ENCODE measurements at places on chromosomes 6 and 20. TPM values are rescaled to one million over a fixed set of nuclear protein-coding genes. Genes with fewer than 3 reads are reported as not detected.

GJE1 gene
- not detected for total RNA-seq

- peak; percentile 3 for DNase-seq
These were observed 130.5 kb upstream of the MAN1A1 start for GRCh38 chr6:119479860-119480655.

SMLR1 gene
- not detected for total RNA-seq

DLK2 gene
- total RNA-seq, result 0.37 TPM

DNA sequence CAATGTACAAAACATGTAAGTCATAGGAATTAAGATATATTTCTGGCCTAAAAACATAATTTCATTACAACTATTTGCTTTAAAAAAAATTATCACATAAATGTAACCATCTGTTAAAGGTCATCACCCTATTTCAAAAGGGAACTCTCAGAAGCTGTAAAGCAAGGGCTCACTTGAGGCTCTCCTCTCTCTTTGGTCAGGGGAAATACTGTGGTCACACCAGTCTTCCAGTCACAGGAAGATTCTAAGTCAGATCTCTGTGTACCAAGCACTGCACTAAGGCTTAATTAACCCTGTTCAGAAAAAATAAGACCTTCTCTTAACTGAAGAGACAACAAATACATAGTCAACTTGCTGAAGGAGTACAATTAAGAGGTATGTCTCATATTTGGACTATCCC lies 75.6 kb downstream of the MMS22L start:
- DNase-seq, result no peak

Data from A673 (cell line).